ENCODE measurements at places on chromosomes 6 and 20.

- no peak for DNase-seq
Observed at GRCh38 chr6:120303527-120303926, 954.0 kb upstream of the MAN1A1 start.

- no peak for DNase-seq
Observed at GRCh38 chr6:170596426-170596825, 12.0 kb upstream of the PDCD2 start.

DNA sequence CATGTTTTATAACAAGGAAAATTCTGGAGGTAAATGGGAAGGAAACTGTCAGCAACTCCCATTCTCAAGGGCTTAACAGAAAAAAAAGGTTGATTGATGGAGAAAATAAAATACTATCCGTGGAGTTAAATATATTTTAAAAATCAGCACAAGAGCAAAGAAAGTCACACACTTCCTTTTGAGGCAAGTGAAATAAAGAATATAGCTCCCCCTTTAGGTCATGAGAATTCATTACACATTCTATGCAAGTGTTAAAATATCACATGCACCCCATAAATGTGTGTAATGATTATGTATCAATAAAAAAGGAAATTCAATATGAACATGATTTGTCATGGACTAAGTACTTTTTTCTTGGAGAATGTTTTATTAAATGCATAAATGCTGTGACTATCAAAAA is 349.2 kb downstream of the TPBG start:
- DNase-seq: no peak

DNA sequence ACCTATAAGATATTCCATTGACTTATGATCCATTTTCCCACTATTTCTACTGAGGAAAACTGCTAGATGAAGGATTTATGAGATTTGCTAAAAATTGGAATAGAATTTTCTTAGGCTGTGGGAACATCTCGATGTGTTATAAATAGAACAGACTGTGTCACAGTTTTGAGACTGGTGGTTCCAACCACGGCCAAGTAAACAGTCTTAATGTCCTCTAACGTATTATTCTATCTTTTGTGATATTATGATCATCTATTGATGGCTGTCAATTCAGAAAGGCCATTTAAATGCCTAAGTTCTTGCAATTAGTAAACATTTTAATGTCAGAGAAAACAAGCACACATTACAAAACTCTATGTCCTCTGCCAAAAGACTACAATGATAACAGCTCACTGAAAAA is 71.5 kb upstream of the PLN start:
- no peak for DNase-seq

DNA sequence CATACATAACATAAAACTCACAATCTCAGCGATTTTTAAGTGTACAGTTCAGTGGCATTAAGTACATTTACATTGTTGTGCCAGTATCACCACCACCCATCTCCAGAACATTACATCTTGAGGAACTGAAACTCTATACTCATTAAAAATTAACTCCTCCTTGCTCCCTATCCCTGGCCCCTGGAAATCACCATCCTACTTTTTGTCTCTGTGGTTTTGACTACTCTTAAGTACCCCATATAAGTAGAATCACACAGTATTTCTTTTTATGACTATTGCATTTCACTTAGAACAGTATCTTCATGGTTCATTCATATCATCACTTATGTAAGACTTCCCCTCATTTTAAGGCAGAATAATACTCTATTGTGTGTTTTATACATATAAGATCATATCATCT is 1108.1 kb downstream of the GRIK2 start:
- DNase-seq: no peak

DNA sequence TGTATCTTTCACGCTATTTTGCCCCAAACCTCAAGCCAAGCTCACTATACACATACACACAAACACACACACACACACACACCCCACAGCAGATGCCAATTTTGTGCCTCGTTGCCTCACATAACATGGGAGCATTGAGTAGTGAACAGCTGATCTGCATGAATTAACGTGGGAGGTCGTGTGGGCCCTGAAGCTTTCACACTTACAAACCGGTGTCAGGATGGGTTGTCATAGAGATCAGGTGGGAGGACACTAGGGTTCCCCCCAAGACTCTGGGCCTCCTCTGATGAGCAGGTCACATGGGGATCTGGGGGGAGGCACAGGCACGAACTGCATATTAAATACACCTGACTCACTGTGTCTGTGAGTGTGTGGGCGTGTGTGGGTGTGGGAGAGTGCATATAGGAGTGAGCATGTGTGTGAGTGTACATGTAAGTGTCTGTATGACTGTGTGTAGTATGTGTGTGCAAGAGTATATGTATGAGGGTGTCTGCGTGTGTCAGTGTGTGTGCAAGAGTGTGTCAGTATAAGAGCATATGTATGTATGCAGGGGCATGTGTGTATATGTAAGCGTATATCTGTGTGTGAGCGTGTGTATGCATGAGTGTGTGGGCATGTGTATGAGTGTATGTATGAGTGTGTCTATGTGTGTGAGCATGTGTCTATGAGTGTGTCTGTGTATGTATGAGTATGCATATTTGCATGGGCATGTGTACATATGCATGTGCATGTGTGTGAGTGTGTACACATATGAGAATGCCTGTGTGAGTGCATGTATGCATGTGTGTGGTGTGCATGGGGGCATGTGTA is 370.4 kb downstream of the PREX1 start:
- no peak for DNase-seq

DNA sequence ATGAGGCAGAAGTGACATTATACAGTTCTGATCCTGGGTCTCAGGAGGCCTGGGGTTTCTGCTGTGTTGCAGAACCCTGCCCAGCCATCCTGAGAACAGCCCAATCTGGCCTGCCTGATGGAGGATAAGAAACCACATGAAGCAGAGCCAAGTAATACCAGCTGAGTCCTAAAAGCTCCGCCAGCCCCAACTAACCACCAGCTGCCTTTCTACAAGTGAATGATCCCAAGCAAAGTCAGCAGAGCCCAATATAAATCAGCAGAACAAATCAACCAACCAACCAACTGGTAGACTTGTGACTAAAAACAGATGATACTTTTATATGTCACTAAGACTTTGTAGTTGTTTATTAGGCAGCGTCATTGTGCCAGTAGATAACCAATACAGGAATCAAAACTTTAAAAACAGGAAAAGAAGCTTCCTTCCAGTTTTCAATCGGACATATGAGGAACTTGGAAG is 52.1 kb downstream of the SNX5 start:
- no peak for DNase-seq

- DNase-seq: no peak
Observed at GRCh38 chr6:84353459-84354423, 126.3 kb upstream of the CEP162 start.

Data from CD4-positive, alpha-beta T cell treated with Interleukin-2 at 100 ng/mL for 4 hours (primary cell).